Bronchial epithelial cell (primary cell): ENCODE measurements at places on chromosomes 6 and 20.
A peak's percentile ranks its signal among the peaks of the same experiment; 100 is the strongest.

DNA sequence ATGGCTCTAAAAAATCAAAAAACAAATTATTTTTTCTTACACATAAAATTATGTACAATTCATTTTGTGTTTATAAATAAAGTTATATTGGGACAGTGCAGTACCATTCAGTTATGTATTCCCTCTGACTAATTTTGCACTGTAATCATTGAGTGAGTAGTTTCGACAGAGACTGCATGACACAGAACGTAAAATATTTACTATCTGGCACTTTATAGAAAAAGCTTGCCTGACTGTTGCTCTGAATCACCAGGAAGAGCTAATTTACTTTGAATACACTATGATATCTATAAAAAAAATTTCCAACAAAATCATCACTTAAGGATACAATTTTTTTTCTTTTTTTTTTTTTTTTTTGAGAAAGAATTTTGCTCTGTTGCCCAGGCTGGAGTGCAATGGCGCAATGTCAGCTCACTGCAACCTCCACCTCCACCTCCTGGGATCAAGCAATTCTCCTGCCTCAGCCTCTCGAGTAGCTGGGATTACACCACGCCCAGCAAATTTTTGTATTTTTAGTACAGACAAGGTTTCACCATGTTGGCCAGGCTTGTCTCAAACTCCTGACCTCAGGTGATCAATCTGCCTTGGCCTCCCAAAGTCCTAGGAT is 11.0 kb upstream of the KHDC1L start:
- DNase-seq = peak; percentile 97

DNA sequence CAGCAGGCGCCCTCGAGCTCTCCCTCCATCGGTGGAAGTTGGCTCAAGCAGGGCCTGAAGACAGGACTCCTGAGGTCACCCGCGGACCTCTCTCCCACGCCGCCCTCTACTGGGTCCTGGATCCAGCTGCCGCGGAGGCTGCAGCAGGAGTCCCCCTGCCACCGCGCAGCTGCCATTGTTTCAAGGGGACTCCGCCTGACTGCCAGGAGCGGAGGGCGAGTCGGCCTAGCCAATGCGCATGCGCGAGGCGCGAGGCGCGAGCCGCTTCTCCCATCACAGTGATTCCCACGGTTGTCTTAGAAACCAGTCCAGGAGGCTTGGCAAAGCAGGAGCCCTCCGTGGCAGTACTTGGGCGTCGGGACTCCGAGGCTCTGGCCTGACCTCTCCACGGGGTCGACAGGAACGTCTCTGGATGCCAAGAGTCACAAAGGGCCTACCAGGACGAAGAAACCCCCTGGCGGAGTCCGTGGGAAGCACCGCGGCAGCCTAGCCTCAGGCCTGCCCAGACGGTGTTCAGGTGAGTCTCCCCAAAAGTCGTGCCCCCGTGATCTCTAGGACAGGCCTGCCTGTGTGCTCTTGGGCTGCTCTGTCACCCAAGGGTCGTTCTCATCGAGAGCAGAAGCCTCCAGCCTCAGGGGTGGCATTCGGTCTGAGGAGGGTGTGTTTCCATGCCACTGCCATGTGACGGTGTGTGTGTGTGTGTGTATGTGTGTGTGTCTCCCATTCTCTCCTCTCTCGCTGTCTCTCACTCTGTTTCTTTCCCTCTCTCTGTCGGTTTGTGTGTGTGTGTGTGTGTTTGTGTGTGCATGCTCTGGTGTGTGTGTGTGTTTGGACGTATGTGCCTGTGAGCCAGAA is 290.6 kb upstream of the ZNF337 start:
- peak; percentile 4 for DNase-seq

GRCh38 chr20:54043076-54043967 is 27.1 kb downstream of the BCAS1 start:
- DNase-seq = peak; percentile 68

DNA sequence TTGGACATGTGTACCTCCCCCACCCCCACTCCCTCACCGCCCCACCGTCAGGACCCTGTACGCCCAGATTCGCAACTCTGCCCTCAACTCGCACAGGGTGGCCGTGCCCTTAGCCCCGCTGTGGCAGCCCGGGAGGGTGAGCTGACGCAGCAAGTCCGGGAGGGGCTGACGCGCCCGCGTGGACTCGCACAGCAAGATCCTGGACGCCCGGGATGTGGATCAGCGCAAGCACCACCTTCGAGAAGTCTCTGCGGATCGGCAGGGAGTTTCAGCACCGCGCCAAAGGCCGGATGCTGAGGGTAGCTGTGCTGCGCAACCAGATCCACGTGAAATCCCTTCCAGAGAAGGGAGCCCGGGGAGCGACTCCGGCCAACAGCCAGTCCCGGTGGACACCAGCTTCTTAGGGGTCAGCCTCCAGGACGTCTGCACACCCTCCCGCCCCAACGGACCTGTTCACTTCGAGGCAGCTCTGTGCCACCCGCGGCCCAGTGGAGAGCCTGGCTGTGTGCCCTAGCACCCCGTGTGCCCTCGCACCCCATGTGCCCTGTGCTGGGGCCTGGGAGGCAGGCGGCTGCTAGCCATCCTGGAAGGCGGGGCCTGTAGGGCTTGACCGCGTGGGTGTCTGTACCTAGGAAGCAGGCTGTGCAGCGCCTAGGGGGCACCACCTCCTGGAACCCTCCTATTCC is 6.7 kb upstream of the GJA10 start:
- no peak for DNase-seq

- no peak for DNase-seq
Measured at GRCh38 chr6:90530882-90531281, 56.0 kb downstream of the MAP3K7 start.

DNA sequence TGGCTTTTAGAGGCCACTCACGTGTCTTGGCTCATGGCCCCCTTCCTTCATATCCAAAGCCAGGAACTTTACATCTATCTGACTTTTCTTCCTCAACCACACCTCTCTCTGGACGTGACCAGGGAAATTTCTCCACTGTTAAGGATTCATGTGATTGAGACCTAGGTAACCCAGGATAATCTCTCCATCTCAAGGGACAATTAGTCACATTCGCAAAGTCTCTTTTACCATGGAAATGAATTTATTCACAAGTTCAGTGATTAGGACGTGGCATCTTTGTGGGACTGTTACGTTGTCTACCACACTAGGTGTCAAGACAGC is 227.5 kb upstream of the RAB32 start:
- DNase-seq = no peak

DNA sequence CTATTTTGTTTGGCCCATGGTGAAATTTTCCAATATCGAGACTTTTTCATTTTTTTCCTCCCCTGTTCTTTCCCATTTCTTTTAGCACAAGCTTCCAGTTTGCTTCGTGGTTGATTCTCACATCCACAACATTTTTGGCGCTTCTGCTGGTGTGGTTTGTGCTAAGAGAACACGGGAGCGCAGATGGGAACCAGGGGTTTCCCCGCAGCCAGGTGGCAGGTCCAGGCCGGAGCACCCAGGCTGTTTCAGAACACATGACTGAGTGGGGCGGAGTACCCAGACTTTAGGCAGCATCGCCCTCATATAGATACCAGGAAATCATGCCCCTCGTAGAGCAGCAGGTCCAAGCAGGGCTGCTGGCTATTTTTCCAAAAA is 58.0 kb downstream of the SYTL3 start:
- DNase-seq = peak; percentile 70

GRCh38 chr6:139355777-139356445 is 18.5 kb downstream of the CITED2 start:
- DNase-seq = no peak

- DNase-seq = no peak
Measured at GRCh38 chr6:158856261-158856660, 37.1 kb upstream of the EZR start.

- no peak for DNase-seq
Measured at GRCh38 chr6:1233924-1234323, 78.0 kb upstream of the FOXQ1 start.

DNA sequence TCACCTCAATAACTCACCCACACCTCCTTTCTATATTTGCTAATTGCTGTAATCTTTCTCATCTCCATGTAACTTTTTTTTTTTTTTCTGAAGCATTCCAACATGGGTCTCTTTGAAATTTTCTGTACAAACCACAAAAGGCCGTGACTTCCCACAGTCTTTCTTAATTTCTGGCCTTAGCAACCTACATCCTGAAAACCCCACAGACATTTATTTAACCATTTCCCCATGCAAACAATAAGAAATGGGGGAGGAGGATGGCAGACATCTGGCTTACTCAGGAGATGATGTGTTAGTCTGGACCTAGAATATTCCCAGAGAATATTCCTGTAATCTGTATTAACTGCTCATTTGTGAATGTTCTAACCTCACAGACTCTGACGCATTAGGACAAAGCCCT is 57.6 kb downstream of the MEP1A start:
- DNase-seq = no peak

- no peak for DNase-seq
Measured at GRCh38 chr6:169827290-169827717, 75.9 kb downstream of the ERMARD start.

- DNase-seq = peak; percentile 66
Measured at GRCh38 chr6:56649782-56650181, 7.1 kb upstream of the DST start.

DNA sequence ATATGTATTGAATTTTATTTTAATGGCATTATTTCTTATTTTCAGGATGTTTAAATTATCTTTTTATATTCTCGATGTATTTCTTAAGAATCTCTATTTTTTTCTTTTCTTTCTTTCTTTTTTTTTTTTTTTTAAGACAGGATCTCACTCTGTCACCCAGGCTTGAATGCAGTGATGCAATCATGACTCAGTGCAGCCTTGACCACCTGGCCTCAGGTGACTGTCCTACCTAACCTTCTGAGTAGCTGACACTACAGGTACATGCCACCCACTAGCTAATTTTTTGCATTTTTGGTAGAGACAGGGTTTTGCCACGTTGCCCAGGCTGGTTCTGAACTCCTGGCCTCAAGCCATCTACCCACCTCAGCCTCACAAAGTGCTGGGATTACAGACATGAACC is 143.8 kb upstream of the LAMA2 start:
- DNase-seq = peak; percentile 79

DNA sequence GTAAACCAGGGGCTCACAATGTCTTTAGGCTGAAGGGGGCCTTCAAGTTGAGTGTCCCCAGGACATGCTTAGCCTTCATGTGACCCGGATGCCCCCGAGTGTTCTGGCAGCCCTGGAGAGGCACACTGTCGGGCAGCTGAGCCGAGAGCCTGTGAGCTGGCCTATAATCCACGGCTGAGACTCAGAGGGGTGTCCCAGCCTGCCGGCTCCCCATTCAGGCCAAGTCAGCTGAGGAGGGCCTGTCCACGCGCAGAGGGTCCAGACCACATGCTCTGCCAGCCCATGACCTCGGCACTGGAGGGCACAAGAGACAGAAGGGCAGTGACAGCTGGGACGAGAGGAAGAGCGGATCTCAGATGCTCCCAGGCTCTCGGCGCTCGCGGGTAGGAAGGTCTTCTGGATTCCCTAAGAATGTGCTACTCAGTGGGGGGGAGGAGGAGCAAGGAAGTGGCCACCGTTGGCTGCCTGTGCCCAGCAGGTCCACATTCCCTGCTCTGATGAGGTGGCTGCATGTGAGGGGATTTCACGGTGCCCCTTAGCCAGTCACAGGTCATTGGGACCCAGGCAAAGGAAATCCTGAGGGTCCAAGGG is 224.7 kb downstream of the NRN1 start:
- DNase-seq = no peak

- DNase-seq = no peak
Measured at GRCh38 chr6:131645846-131646245, 8.7 kb downstream of the ENPP3 start.
